ENCODE measurements at places on chromosomes 7 and 10. TPM values are rescaled to one million over a fixed set of nuclear protein-coding genes. Genes with fewer than 3 reads are reported as not detected.

- H3K4me3 ChIP-seq: no peak overlapping the region
- peaks cover 2% of the 10 kb centered on the region for H3K4me1 ChIP-seq
- H3K27me3 ChIP-seq: no peaks in the 10 kb centered on the region
- peaks cover 29% of the 10 kb centered on the region for H3K36me3 ChIP-seq
- H3K27ac ChIP-seq: no peak overlapping the region
- no peak for DNase-seq
Observed at GRCh38 chr10:69495666-69496065, 44.4 kb downstream of the TSPAN15 start.

DNA sequence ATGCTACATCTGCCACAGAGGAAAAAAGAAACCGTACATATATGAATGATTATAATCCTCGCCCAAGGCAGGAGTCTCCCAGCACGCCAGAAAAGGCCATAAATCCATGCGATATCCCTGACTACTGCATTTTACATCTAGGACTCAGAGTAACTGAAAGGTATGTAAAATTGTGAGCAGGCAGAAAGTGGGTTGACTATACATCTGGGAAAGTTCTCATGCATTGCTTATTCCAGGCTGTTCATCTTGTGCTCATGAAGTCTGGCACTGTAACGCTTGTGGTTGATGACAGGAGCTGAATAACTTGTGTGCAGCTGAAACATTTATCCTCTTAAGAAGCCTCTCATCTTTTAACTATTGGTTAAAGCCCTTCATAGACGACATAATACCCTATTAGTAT is 193.4 kb upstream of the STEAP4 start:
- no peak for DNase-seq
- no peaks in the 10 kb centered on the region for H3K36me3 ChIP-seq
- H3K4me1 ChIP-seq: no peaks in the 10 kb centered on the region
- no peaks in the 10 kb centered on the region for H3K27me3 ChIP-seq
- H3K27ac ChIP-seq: no peak overlapping the region

DNA sequence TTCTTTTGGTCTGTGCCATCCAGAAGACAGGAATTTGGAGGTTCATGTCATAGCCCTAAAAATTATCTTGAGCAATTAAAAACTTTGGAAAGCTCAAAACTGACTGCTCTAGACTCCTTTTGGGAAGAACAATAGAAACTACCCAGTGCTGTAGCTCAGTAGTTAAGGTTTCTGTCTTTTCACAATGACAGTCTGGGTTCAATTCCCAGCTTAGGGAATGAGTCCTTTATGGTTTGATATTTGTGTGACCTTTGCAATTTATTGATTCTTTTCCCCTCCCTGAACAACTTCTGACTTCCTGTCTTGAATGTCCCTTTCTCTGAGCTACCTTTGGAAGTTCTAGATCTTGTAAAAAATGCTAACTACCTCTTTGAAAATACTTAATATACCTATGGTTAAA is 603.3 kb upstream of the IGFBP3 start:
- H3K36me3 ChIP-seq: no peaks in the 10 kb centered on the region
- no peak overlapping the region for H3K27ac ChIP-seq
- H3K4me3 ChIP-seq: no peak overlapping the region
- H3K4me1 ChIP-seq: no peaks in the 10 kb centered on the region
- peak; percentile 16 for DNase-seq
- no peaks in the 10 kb centered on the region for H3K27me3 ChIP-seq

DNA sequence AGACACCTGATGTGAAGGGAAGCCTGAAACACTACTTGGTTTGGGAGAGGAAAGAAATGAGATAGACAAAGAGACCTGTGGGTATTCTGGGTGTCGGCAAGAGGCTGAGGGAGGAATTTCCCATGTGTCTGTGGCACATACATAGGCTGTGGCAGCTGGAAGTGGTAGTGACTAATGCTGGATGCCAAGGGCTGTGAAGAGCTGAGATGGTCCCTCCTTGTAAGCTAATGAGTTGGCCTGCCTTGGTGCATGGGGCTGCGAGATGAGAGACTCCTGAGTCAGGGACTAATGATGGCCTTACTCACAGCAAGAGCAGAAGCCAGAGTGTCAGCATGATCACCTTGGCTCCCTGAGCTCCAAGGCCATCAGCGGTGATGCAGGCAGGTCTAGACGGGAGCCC is 119.0 kb upstream of the EEPD1 start:
- DNase-seq: no peak
- peaks cover 8% of the 10 kb centered on the region for H3K4me1 ChIP-seq
- H3K36me3 ChIP-seq: no peaks in the 10 kb centered on the region
- H3K27ac ChIP-seq: no peak overlapping the region
- no peaks in the 10 kb centered on the region for H3K27me3 ChIP-seq
- no peak overlapping the region for H3K4me3 ChIP-seq

- no peak overlapping the region for H3K27ac ChIP-seq
- H3K4me1 ChIP-seq: no peaks in the 10 kb centered on the region
- H3K4me3 ChIP-seq: no peak overlapping the region
Observed at GRCh38 chr7:33217595-33217994, 88.2 kb downstream of the BBS9 start.

GRCh38 chr7:129271500-129272355 is 46.9 kb downstream of the AHCYL2 start:
- H3K27me3 ChIP-seq: no peaks in the 10 kb centered on the region
- H3K4me3 ChIP-seq: no peak overlapping the region
- peaks cover 9% of the 10 kb centered on the region for H3K36me3 ChIP-seq
- H3K27ac ChIP-seq: no peak overlapping the region
- H3K4me1 ChIP-seq: no peaks in the 10 kb centered on the region
- peak; percentile 25 for DNase-seq

DNA sequence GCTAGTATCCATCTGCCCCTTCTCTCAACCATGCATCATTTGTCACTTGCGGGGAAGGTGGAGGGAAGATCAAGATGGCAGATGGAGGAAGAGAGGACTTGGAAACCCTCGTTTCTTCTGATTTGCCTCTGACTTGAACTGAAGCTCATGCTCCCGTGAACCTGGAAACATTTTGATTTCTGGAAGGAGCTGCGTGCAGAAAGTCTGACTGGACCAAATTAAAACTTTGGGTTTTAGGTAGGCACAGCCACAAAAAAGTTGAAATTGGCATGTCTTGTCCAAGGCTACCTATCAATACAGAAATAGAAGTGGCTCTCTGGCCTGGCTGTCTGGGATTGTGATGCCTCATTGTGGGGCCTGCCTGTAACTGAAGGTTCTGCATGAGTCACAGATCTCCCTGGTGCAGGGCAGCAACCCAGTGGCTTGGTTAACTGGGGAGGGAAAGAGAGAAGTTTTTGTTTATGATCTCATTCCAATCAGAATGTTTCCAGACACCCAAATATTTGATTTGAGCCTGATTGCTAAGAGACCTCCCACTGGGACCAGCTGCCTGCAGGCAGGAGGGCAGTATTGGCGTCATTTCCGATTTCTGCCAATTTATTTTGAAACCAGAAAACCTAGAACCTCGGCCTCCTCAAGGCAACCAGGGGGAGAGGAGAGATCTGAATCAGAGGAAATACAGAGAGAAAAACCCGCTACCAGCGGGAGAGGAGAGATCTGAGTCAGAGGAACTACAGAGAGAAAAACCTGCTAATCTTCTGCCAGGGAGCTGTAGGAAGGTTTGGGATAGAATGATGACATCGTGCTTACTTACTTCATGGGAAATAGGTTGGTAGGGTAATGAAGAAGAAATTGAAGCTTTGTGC is 363.6 kb downstream of the ANKRD30A start:
- no peak overlapping the region for H3K4me3 ChIP-seq
- DNase-seq: no peak
- H3K27ac ChIP-seq: no peak overlapping the region
- no peaks in the 10 kb centered on the region for H3K4me1 ChIP-seq
- no peaks in the 10 kb centered on the region for H3K27me3 ChIP-seq

DNA sequence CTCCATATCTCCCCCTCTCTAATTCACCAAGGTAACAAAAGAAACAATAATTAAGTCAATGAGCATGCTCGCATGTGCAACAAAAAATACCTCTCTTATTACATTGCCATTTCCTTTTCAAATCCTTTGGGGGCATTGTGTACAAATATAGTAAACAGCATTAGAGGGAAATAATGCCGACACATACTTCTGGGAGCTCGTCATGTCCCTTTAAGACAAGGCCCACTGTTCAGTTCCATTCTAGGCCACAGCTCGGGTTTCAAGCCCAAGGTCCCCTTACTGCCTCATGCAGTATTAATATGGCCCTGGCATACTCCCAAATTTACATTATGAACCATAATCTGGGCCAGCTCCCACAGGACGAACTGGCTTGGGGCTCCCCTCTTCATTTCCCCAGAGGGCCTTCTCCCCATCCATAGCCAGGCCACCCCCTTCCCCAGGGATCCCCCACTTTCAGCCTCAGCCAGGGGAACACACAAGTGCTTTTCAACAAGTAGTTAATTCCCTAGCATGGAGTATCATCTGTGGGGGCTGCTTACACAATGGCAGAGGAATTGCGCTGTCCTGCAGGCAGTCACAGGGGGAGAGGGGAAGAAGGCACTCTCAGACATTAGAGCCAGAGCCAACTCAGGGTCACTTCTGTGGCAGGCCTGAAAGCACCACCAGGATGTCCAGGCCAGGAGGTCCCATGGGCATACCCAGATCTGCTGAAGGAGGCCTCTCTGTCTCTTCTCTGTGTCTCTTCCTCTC is 110.6 kb downstream of the KCNMA1 start:
- no peaks in the 10 kb centered on the region for H3K27me3 ChIP-seq
- peaks cover 10% of the 10 kb centered on the region for H3K4me1 ChIP-seq

DNA sequence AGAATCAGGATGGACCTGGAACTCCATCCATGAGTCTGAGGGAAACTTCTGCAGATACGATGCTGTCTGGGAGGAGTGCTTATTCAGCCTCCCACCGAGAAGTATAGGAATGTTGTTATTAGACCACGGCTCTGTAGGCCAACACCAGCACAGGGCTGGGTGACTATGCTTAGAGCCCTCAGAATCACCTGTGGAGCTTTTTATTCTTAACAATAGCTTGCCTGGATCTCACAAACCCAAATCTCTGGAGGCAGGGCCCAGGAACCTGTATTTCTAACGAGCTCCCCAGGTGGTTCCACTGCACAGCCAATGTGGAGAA is 55.6 kb upstream of the ARID5B start:
- DNase-seq: no peak
- H3K36me3 ChIP-seq: no peaks in the 10 kb centered on the region
- H3K4me3 ChIP-seq: no peak overlapping the region
- peaks cover 17% of the 10 kb centered on the region for H3K4me1 ChIP-seq

GRCh38 chr10:121753726-121754476 is 155.7 kb upstream of the FGFR2 start:
- H3K4me1 ChIP-seq: no peaks in the 10 kb centered on the region
- peaks cover 8% of the 10 kb centered on the region for H3K36me3 ChIP-seq
- H3K27ac ChIP-seq: no peak overlapping the region
- DNase-seq: no peak

DNA sequence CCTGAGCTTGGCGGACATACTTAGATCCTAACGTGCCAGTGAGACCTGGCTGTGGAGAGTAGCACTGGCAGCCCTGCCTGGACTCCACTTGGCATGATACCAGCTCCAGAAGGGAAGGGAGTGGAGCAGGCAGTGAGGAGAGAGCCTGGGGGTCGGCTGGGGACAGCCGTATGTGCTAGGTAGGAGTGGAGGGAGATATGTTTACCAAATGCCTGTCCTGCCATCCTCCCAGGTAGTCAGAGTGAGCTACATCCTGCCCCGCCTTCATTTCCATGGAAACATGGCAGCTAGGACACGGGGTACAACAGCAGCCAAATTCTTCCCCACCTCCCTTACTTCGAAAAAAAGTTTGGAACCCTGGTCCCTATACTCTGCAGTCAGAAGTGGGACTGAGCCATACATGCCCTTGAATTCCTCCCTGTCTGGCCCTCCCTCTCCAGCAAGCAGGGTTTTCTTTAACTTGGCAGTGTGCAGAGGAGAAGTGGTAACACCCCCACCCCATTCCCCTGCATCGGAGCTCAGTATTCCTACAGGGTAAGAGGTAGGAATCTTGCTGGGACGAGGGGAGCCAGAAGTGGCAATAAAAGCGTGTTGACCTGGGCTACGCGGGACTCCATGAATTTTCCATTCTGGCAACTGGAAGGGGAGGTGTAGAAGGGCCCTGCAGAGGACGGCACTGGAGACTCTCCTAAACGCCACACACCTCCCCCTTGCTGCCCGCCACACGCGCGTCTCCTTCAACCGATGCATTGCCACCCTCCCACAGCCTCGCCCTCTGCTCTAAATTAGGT is 20.0 kb upstream of the SMO start:
- peak overlapping the region; percentile 9 for H3K27ac ChIP-seq
- no peaks in the 10 kb centered on the region for H3K27me3 ChIP-seq
- peak overlapping the region; percentile 5 for H3K4me3 ChIP-seq

DNA sequence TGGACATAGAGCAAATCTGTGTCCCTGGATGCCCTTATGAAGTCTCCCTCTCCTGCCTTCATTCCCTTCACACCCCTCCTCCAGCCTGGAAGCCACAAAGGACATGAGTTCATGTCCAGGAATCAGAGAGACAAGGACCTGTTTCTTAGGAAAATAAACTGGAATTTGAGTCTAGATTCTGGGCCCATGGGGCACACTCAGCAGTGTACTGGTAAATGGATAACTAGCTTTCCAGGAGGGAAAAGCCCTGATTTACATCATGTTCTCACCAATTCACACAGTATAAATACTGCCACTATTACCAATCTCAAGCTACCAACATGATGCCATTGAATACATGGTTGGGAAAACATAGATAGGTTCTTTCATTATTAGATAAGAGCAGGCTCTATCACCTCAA is 9.9 kb downstream of the FAM237B start:
- DNase-seq: peak; percentile 22
- no peak overlapping the region for H3K27ac ChIP-seq
- no peaks in the 10 kb centered on the region for H3K36me3 ChIP-seq
- no peak overlapping the region for H3K4me3 ChIP-seq
- no peaks in the 10 kb centered on the region for H3K27me3 ChIP-seq

GRCh38 chr10:17023386-17024298 is 106.0 kb downstream of the CUBN start:
- no peak overlapping the region for H3K27ac ChIP-seq
- H3K36me3 ChIP-seq: peaks cover 14% of the 10 kb centered on the region
- DNase-seq: peak; percentile 38
- no peaks in the 10 kb centered on the region for H3K27me3 ChIP-seq

GRCh38 chr10:70657041-70657440 is 15.3 kb upstream of the ADAMTS14 start:
- H3K27me3 ChIP-seq: no peaks in the 10 kb centered on the region
- peaks cover 12% of the 10 kb centered on the region for H3K4me1 ChIP-seq
- no peak overlapping the region for H3K4me3 ChIP-seq
- no peak overlapping the region for H3K27ac ChIP-seq
- H3K36me3 ChIP-seq: no peaks in the 10 kb centered on the region

GRCh38 chr10:21624951-21625350 is 90.9 kb downstream of the MLLT10 start:
- H3K4me1 ChIP-seq: no peaks in the 10 kb centered on the region
- H3K4me3 ChIP-seq: no peak overlapping the region
- no peak overlapping the region for H3K27ac ChIP-seq
- H3K27me3 ChIP-seq: no peaks in the 10 kb centered on the region

GRCh38 chr7:123784263-123784662 is 35.5 kb upstream of the WASL start:
- H3K4me1 ChIP-seq: peaks cover 4% of the 10 kb centered on the region
- H3K27me3 ChIP-seq: no peaks in the 10 kb centered on the region
- H3K27ac ChIP-seq: no peak overlapping the region
- no peaks in the 10 kb centered on the region for H3K36me3 ChIP-seq
- H3K4me3 ChIP-seq: no peak overlapping the region
- DNase-seq: no peak

Gene RALA
- polyA plus RNA-seq: 38.7 TPM

Gene HOGA1
- 3.2 TPM for polyA plus RNA-seq

Gene DDC
- polyA plus RNA-seq: 213 TPM

Gene ABCC2
- 94.3 TPM for polyA plus RNA-seq

Gene TCF7L2
- polyA plus RNA-seq: 48.2 TPM

Gene FOXI2
- not detected for polyA plus RNA-seq

Gene CASP7
- polyA plus RNA-seq: 31.3 TPM

Gene HEPACAM2
- 63.2 TPM for polyA plus RNA-seq

Gene SPDYE6
- polyA plus RNA-seq: 4.3 TPM

Gene ADAM8
- 5.9 TPM for polyA plus RNA-seq

Gene CLDN4
- polyA plus RNA-seq: 395 TPM

Gene ITPRID1
- polyA plus RNA-seq: 0.25 TPM

Measured in large intestine (tissue), 12 donors.